ENCODE measurements at places on chromosomes 1 and 21.
A peak's percentile ranks its signal among the peaks of the same experiment; 100 is the strongest.

- no peak for DNase-seq
These were observed 14.8 kb upstream of the FAM163A start for GRCh38 chr1:179728271-179728670.

GRCh38 chr1:16387201-16388188 is 20.5 kb downstream of the SZRD1 start:
- no peak for DNase-seq

DNA sequence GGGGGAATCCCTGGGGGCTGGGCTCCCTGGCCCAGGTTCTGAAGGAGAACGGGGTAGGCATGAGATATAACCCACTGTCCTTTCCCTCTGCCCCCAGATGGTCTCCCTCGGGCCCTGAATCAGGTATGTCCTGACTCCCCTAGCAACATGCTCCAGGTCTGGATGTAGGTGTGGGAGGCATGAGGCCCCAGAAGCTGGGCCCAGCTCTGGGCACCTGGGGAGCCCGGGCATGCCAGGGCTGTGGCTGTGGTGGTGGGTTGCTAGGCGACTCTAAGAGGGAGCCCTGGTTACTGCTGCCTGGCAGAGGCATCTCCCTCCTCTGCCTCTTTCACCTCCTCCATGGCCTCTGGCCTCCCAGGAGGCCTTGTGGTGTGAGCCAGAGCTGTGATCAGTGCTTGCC is 16.2 kb downstream of the FOXO6 start:
- peak; percentile 50 for DNase-seq

DNA sequence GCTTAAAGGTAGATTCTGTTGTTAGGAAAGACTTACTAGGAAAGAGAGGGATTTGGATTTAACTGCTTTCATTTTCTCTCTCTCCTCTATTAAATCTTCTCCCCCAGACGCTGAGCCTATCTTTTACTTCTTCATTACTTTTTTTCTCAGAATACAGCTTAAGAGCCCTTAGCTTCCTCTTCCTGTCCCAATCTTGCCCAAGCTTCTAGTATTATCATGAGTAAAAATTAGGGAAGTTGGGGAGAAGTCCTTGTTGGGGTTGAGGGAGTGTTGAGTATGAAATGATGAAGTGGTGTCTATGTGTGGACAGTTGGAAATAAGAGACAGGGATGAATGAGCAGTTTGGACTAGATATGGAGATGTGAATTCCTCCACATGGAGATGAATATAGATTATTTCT is 35.0 kb downstream of the ACP6 start:
- no peak for DNase-seq

GRCh38 chr1:36775716-36776115 is 258.6 kb downstream of the GRIK3 start:
- no peak for DNase-seq

- no peak for DNase-seq
These were observed 2.9 kb upstream of the NFASC start for GRCh38 chr1:204867666-204868339.

Measured in NCI-H2107 (cell line).